ENCODE measurements at places on chromosomes 1 and 21. TPM values are rescaled to one million over a fixed set of nuclear protein-coding genes. Genes with fewer than 3 reads are reported as not detected.

- H3K27me3 ChIP-seq: no peaks in the 10 kb centered on the region
- H3K36me3 ChIP-seq: no peaks in the 10 kb centered on the region
- H3K4me1 ChIP-seq: no peaks in the 10 kb centered on the region
- DNase-seq: no peak
- H3K27ac ChIP-seq: no peak overlapping the region
- no peak overlapping the region for H3K4me3 ChIP-seq
Observed at GRCh38 chr1:48506870-48507269, 34.9 kb upstream of the SPATA6 start.

DNA sequence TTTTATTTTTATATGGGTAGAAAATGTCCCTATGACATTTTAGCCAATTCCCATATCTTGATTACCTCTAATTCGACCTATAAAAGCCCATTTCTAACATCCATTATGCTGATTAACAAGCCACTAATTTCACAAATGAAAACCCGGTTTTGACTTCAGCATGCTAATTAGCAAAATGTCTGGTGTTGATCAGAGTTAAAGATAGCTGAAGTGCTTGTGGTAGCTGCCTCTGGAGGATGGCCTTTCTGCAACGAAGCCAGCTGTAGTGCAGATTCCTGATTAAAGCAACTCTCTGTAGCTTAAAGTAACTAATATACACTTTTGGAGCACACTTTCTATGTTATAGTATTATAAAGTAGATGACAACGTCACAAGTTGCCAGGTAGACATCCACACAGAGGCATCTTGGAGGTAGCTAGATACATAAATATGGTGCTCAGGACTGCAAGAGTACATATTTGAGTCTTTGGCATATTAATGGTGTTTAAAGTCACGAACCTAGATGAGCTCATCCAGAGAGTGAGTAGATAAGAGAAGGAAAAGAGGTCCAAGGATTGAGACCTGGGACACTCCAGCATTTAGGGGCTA, 239.5 kb downstream of the BRINP2 start:
- no peak overlapping the region for H3K27ac ChIP-seq
- H3K27me3 ChIP-seq: no peaks in the 10 kb centered on the region
- H3K4me3 ChIP-seq: no peak overlapping the region
- no peaks in the 10 kb centered on the region for H3K36me3 ChIP-seq
- no peak for DNase-seq

- H3K36me3 ChIP-seq: no peaks in the 10 kb centered on the region
- no peaks in the 10 kb centered on the region for H3K27me3 ChIP-seq
- H3K27ac ChIP-seq: no peak overlapping the region
- DNase-seq: no peak
- no peak overlapping the region for H3K4me3 ChIP-seq
- no peaks in the 10 kb centered on the region for H3K4me1 ChIP-seq
Observed at GRCh38 chr21:36790616-36791015, 91.7 kb downstream of the SIM2 start.

- no peaks in the 10 kb centered on the region for H3K27me3 ChIP-seq
- no peaks in the 10 kb centered on the region for H3K4me1 ChIP-seq
- no peaks in the 10 kb centered on the region for H3K36me3 ChIP-seq
- H3K4me3 ChIP-seq: no peak overlapping the region
Observed at GRCh38 chr1:98121646-98122045, 200.8 kb upstream of the DPYD start.

DNA sequence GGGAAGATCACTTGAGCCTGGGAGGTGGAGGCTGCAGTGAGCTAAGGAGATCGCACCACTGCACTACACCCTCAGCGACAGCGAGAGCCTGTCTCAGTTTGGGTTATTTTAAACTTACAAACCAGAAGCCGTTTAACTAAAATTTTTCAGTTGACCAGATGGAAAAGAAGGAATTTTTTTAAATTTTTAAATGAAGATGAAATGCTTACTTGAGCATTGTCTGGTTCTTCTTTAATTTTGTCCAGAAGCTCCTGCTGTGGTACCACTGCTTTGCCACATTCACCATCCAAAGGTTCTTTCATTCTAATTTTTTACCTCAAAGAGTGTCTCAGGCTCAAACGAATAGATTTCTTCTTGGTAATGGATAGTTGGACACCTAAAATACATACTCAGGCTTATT, 1.4 kb downstream of the ZMYM6 start:
- H3K4me3 ChIP-seq: peak overlapping the region; percentile 92
- H3K27me3 ChIP-seq: no peaks in the 10 kb centered on the region
- peaks cover 10% of the 10 kb centered on the region for H3K36me3 ChIP-seq
- peaks cover 26% of the 10 kb centered on the region for H3K4me1 ChIP-seq
- DNase-seq: no peak
- H3K27ac ChIP-seq: peak overlapping the region; percentile 73

- H3K4me1 ChIP-seq: no peaks in the 10 kb centered on the region
- H3K27me3 ChIP-seq: no peaks in the 10 kb centered on the region
- no peak overlapping the region for H3K27ac ChIP-seq
Observed at GRCh38 chr1:4084048-4084431, 184.0 kb upstream of the C1orf174 start.

DNA sequence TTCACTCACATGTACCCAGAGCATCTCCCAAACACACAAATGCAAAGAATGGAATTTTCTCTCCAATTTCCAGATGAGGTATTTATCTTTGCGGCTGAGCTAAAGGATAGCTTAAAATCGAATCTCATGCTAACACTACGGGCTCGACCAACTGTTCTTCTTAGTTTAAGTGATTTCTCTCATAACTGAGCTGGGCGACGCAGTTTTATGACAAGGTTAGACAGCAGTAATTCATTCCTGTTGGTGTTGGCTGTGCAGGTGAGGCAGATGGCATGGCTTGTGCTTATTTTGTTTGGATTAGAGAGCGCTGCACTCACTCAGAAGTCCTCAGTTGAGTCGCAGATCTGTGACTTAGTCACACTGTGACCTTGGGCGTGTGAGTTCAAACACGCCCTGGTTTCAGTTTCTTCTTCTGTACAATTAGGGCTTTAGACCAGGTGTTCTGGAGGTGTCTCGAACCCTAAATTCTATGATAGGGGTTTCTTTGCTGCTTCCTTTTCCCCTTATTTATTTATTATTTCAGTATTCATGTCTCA, 41.5 kb upstream of the MRPS6 start:
- H3K36me3 ChIP-seq: no peaks in the 10 kb centered on the region
- no peaks in the 10 kb centered on the region for H3K27me3 ChIP-seq
- no peak overlapping the region for H3K4me3 ChIP-seq

DNA sequence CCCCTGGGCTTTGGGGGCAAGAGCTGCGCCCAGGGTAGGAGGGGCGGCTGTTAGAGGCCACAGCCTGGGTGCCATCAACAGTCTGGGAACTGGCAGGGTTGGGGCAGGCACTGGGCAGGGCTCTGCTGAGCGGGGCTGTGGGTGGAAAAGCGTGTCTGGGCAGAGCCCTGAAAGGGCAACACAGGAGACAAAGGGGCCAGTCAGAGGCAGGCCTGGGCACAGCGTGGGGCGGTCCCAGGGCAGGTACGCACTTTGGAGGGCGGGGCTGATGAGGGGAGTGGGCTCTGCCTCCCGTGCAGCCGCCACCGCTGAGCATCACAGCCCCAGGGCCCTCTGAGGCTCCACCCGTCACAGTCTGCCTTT, 13.9 kb downstream of the CELSR2 start:
- no peaks in the 10 kb centered on the region for H3K27me3 ChIP-seq
- no peak overlapping the region for H3K4me3 ChIP-seq
- no peak overlapping the region for H3K27ac ChIP-seq
- peaks cover 6% of the 10 kb centered on the region for H3K4me1 ChIP-seq
- H3K36me3 ChIP-seq: no peaks in the 10 kb centered on the region
- no peak for DNase-seq

- H3K27me3 ChIP-seq: no peaks in the 10 kb centered on the region
- H3K4me1 ChIP-seq: no peaks in the 10 kb centered on the region
- H3K4me3 ChIP-seq: no peak overlapping the region
- H3K36me3 ChIP-seq: no peaks in the 10 kb centered on the region
- DNase-seq: no peak
Observed at GRCh38 chr1:15288173-15288926, 41.3 kb downstream of the FHAD1 start.

GRCh38 chr1:227758366-227758765, 23.1 kb downstream of the SNAP47 start:
- no peak for DNase-seq
- H3K27me3 ChIP-seq: no peaks in the 10 kb centered on the region
- peaks cover 45% of the 10 kb centered on the region for H3K4me1 ChIP-seq
- H3K4me3 ChIP-seq: no peak overlapping the region
- no peak overlapping the region for H3K27ac ChIP-seq

GRCh38 chr21:44869781-44870747, 3.4 kb downstream of the PTTG1IP start:
- no peak overlapping the region for H3K4me3 ChIP-seq
- peak overlapping the region; percentile 57 for H3K27ac ChIP-seq
- no peaks in the 10 kb centered on the region for H3K27me3 ChIP-seq
- H3K4me1 ChIP-seq: peaks cover 87% of the 10 kb centered on the region
- peaks cover 16% of the 10 kb centered on the region for H3K36me3 ChIP-seq
- DNase-seq: no peak

The EPHX1 gene
- total RNA-seq: 0.47 TPM

The HSPG2 gene
- 10.8 TPM for total RNA-seq

The ANKRD35 gene
- total RNA-seq: 0.11 TPM

The RIPPLY3 gene
- total RNA-seq: not detected

The LCE3C gene
- not detected for total RNA-seq

The FAM167B gene
- total RNA-seq: 0.45 TPM

The SLC9C2 gene
- not detected for total RNA-seq

The CCDC27 gene
- total RNA-seq: not detected

The AMY2B gene
- total RNA-seq: 30.9 TPM

The RGS13 gene
- 0.17 TPM for total RNA-seq

Data from CD4-positive, alpha-beta T cell (primary cell).